ENCODE measurements at places on chromosomes 2 and 18.

GRCh38 chr2:241882091-241882625 is 12.6 kb downstream of the RTP5 start:
- DNase-seq, result no peak

DNA sequence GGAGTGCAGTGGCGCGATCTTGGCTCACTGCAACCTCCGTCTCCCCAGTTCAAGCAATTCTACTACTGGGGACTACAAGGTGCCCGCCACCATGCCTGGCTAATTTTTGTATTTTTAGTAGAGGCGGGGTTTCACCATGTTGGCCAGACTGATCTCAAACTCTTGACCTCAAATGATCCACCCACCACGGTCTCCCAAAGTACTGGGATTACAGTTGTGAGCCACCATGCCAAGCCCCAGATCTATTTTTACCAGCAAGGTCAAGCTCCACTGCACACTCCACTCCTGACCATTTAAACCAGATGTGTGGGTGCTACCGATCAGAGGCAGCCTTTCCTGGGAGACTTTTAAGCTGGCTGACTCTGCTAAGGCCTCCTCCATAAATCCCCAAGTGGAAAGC is 67.5 kb upstream of the CD226 start:
- DNase-seq, result no peak

DNA sequence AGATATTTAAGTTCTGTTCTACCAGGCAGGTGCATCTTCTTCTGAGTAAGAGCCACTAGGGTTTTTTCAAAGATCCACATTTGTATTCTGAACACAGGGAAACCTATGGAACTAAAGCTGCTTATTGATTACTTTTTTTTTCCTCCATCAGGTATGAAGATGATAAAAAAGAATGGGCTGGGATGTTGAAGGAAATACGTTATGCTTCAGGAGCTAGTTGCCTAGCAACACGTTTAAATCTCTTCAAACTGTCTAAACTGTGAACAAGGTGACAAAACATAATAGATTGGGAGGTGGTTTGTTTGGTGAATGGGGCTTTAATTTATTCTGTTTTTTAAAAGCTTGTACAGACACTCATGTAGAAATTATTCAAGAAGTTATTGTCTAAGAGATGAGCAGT is 15.9 kb downstream of the KLHL41 start:
- DNase-seq, result no peak

DNA sequence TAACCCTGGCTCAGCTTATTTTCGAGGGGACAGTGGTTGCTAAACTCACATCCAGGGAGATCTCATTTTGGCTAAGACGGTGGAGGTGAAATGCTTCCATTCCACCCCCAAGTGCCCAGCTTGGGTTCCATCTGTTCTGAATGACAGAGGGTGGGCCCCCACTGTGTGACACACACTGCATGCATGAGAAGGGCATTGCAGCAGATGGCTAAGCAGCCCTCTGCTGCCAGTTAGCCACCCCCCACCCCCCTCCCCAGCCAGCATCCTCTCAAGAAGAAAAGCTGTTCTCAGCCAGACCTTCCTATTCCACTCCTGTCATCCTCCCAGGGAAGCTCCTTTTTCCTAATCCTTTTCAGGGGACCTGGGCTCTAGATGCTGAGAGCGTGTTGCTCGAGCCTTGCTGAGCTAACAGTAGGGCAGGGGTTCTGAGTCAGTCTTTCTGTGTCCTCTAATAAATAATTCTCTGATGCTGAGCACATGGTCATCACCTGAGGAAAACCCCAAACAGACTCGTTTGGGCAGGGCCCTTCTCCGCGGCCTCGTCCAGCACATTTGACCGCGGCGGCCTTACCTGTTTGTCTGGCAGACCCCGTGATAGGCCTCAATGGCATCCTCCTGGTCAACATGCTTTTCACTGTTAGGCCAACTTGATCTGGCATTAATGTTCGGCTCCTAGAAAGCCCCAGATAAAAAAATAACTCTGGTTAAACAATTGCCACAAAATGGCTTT is 49.5 kb upstream of the ACAA2 start:
- DNase-seq, result no peak

DNA sequence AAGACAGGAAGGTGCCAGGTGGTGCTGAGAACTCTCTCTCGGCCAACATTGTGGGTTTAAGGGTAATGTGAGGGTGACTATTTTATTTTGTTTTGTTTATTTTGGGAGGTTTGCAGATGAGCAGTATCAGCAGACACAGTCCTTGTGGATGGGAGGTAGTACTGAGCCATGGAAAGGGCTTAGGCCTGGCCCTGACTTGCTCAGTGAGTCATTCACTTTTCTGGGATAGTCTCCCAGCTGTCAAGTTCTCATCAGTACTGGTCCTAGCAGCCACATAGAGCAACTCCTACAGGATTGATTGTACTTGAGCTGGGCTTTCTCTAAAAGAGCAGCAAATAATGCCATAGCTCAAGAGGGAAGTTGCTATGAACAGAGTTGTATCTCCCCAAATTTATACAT is 175.2 kb downstream of the LOXHD1 start:
- no peak for DNase-seq

DNA sequence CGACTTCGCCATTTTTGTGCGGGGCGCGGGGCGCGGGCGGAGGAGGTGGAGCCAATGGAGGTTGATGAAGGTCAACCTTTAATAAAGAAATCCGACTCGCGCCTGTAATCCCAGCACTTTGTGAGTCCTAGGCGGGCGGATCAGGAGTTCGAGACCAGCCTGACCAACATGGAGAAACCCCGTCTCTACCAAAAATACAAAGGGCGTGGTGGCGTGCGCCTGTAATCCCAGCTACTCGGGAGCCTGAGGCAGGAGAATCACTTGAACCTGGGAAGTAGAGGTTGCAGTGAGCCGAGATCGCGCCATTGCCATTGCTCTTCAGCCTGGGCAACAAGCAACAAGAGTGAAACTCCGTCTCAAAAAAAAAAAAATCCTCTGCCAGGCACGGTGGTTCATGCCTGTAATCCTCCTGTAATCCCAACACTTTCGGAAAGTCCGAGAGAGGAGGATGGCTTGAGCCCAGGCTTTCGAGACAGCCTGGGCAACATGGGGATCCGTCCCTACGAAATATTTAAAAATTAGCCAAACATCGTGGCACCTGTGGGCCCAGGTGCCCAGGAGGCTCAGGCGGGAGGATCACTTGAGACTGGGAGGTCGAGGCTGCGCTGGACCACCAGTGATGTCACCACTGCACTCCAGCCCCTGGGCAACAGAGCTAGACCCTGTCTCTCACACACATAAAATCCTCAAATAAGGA is 493 bp upstream of the PREB start:
- DNase-seq, result peak; percentile 24

DNA sequence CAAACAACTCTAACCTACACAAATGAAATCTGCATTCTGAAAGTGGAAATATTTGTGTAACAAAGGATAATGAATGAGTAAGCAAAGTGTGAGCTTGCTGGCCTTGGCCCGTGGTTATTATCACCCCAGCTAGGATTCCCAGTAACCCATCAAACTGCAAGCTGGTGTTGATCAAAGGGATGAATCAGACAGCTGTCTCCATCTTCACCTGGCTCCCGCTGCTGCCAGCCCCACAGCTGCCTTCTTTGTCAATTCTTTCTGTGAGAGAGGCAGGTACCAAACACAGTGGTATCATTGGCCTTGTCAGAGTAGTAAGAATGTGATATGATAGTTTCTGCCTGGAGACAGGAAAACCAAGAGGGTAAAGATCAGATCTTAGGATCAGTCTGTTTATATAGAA is 25.2 kb upstream of the RGPD4 start:
- no peak for DNase-seq

DNA sequence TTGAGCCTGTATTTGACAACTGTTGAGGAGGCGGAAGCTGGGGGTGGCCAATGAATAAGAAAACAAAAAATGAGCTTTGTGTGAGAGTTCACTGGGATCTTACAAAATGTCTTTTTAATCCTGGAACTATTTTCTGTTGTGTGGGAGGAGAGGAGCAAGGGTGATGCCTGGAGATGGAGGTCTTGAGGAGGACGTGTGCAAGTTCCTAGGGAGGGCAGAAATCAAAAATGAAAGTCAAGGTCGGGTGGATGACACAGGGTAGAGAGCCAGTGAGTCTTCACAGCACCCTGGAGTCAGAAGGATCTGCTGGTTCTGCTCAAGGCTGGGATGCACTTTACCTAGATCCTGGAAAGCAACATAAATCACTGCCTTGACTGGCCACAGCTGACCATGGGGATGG is 180.3 kb upstream of the PKDCC start:
- DNase-seq, result no peak

- no peak for DNase-seq
Measured at GRCh38 chr18:69308619-69309018, 92.1 kb upstream of the DOK6 start.

DNA sequence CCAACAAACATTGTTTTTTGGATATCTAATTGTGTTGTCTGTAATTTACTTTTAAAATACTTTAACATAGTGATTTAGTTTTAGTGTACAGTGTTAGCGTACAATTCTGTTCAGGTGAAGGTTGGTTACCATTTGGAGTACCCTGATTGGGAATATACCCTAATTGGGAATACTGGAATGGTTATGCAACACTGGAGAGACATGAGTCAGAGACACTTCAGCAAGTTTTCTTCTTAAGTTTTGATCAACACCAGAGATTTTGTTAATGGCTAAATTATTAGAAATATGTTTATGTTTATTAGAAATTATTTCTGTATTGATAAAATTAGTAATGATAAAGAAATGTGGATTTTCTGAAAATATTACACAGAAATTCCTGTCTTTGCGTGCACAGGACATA is 100.3 kb upstream of the NABP1 start:
- DNase-seq, result no peak

- peak; percentile 54 for DNase-seq
Measured at GRCh38 chr18:48238636-48239035, 170.5 kb downstream of the ZBTB7C start.

DNA sequence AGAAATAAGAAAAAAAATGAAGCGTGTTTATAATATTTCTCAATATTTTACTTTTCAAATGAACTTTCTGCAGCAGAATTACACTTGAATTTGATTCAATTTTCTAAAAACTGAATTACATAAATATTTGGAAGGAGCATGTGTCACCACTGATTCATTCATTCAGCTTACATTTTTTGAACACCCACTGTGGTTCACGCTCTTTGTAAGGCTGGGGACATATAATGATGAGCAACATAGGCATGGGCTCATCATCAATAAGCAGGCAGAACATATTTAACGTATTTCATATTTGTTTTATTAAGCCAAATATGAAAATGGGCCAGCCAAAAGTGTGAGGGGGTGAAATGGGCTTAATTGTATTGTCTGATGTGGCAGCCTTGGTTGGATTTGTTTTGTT is 209.1 kb downstream of the CTNNA2 start:
- DNase-seq, result no peak

DNA sequence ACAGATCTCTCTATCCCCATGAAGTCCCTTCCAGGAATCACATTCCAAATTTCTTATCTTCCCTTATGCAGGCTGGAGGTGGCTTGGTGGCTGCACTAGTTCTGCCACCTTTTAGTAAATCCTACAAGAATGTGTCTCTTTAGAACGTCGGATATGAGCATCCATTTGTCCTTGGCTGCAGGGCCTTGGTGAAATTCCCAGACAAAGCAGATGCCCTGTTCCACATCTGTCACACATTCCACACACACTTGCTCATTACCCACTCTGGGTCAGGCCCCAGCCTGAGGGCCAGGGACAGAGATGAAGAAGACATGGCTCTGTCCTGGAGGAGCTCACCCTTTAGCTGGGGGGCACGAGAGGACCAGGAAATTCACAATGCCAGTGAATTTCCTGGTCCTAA is 31.2 kb upstream of the GPR17 start:
- DNase-seq, result no peak

DNA sequence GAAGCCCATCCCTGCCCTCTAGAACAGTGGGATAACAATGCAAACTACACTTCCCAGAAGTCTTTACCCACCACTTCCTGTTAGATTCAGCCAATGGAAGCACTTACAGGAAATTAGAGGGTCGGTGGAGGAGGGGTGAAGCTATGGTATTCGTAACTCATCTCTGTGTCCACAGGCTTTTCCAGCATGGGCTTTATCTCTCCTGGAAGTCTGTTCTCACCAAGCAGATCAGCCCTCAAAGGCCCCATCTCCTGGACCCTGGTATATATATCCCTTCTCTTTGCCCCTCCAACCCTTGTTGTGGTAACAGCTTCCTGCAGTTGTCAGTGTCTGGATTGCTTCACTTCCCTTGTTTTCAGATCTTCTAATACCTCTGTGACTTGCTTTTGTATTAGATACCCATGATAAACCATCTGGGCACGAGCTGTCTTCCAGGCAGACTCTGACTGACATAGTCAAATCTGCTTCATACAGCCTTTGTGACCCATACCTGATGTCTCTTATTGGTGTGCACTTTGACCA is 475.0 kb upstream of the POU3F3 start:
- DNase-seq, result peak; percentile 60

DNA sequence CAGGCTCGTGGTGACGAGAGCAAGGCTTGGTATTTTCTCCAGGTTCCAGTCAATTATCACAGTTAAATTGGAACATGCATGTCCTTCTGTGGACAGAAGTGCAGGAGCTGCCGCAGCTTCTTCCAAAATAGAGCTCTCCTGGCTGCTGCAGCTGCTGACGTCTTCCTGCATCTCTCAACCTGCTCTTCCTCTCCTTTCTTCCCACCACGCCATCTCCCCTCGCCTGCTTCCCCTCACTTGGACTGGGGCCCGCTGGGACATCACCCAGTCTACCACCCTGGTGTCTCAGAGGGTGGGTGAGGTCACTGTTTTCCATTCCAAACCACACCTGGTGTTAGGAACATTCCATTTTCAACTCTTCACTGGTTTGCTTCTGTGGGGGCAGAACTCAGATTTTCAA is 41.4 kb downstream of the SPP2 start:
- no peak for DNase-seq

All from ELF-1 (cell line).